Immature natural killer cell (primary cell): ENCODE measurements at places on chromosomes 3 and 15.

DNA sequence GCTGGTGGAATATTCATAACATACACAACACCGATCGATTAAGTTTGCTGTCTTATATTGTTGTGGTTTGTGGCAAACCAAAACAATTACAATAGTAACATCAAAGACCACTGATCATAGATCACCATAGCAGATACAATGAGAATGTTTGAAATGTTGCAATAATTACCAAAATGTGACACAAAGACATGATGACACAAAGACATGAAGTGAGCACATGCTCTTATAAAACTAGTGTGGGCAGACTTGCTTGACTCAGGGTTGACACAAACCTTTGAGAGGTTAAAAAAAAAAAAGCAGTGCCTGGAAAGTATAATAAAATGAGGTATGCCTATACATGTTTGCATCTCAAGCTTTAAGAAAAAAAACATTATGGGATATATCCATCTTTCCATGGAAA is 130.3 kb downstream of the NR1I2 start:
- DNase-seq, result no peak

- no peak for DNase-seq
Measured at GRCh38 chr3:30440147-30440604, 166.2 kb upstream of the TGFBR2 start.

DNA sequence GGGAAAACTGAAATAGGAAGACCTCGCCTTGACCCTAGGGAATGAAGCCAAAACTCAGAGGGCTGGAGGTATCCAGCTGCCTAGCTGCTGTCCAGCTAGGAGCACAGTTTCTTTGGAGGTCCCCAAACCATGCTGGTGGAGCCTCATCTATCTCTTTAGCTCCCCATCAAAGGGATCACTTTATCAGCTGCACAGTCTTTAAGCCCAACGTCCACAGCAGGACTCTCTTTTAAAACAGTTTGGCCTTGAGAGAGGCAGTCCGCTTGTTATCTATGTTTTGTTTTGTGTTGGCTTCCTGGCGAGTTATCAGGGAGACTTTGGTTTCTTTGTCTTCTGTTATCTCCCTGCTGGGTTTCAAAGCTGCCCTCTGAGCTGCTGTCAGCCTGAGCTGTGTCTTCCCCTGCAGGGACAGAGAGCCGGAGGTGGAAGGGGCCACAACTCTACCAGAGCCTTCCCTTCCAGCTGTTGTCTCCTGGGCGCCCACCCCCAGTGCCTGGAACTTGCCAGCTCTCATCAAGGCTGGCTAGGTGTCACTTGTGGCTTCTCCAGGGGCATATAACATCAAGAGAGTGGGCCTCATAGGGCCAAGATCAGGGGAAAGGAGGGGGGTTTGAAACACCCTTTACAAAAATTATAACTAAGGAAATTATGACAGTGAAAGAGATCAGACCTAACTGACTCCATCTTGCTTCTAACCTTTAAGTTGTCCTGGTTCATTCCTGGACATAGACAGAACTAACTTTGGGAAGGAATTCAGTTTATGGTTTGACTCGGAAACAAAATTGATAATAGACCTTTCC is 61.4 kb upstream of the C15orf39 start:
- DNase-seq, result no peak

DNA sequence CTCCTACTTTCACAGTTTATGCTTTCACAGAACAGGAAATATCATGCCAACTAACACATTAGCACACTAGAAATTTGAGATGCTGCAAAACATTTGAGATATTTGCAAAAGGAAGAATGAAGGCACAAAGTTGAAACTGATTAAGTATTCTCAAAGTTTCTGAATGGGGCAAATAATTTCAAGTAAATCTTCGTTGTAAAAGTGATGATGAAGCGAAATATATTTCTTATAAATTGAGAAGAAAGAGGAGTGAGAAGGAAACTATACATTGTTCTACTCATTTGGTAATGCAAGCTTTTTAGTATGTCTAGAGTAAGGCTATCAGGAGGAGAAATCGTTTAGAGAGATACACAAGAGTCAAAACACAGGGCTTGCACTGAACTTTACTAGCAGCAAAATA is 24.3 kb upstream of the LSAMP start:
- DNase-seq, result no peak

DNA sequence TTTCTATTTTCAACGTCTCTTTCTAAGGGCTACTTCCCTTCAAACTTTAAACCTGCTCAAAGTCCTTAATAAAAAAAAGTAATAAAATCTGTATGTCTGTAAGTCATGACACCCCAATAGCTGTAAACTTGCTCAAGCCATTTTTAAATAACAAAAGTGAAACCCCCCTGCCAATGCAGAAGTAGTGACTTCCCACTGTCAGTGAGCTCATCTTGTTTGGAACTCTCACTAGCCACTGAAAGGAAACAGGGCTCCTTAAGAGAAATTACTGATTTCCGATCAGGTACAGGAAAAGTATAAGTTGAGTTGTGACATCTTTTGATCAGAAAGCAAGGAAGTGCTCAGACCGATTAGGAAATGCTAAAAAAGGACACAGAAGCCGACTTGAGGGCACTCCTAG is 27.6 kb upstream of the GPR171 start:
- no peak for DNase-seq

- no peak for DNase-seq
Measured at GRCh38 chr15:60682615-60683014, 203.7 kb upstream of the ICE2 start.

DNA sequence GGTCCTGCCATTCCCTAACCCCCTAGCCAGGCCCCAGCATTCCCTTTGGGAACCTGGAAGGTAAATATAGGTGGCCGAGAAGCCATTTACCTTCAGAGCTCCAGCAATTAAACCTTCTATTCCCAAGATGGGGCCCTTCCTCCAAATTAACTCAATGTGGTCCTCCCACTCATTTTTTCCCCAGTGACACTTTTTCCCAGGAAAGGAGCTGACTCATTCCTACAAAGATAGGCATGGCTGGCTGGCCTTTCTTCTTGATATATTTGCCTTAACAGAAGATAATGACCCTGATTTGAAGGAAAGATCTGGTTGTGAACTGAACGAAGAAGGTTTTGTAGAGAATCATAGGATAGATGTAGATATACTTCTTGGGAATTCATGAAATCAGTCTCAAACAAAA is 279.0 kb upstream of the VEPH1 start:
- no peak for DNase-seq

GRCh38 chr15:39948817-39949216 is 14.9 kb downstream of the EIF2AK4 start:
- no peak for DNase-seq

DNA sequence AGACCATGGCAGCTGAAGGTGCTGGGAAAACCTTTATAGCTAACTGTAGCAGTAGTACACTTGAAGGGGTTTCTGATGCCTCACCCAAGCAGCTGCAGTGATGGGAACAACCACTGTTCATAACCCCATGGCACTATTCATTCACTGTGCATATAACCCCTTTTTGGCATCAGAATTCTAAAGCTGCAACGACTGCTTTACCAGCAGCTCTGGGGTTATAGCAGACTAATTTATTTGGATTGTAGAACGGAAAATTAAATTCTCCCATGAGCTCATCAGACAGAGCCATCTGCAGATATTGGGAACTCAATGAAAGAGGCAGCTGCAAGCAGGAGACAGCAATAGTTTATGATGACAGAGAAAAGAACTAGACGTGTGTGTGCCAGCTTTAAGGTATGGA is 28.6 kb downstream of the TFDP2 start:
- DNase-seq, result no peak

GRCh38 chr15:25812073-25812472 is 51.1 kb downstream of the ATP10A start:
- DNase-seq, result no peak

GRCh38 chr3:14252321-14253021 is 73.9 kb downstream of the LSM3 start:
- DNase-seq, result no peak
